ENCODE measurements at places on chromosomes 7 and 10. TPM values are rescaled to one million over a fixed set of nuclear protein-coding genes. Genes with fewer than 3 reads are reported as not detected.

DNA sequence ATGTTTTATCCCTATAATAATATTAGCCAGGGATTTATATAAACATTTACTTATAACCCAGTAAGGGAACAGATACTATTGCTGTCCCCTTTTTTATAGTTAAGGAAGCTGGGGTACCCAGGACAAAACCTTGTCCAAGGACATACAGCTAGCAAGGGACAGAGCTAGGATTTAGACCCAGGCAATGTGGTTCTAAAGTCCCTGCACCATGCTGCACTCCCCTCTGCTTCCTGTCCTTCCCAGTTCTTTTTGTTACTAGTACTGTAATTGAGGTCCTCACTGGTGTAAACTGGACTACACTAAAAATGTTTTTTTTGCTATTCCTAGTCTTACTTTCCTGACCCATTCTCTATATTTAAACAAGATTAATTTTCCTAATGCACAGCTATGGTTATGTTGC lies 16.6 kb downstream of the KLHDC10 start:
- H3K27ac ChIP-seq, result no peak overlapping the region
- H3K27me3 ChIP-seq, result no peaks in the 10 kb centered on the region
- peaks cover 8% of the 10 kb centered on the region for H3K4me1 ChIP-seq
- DNase-seq, result no peak
- no peaks in the 10 kb centered on the region for H3K36me3 ChIP-seq

GRCh38 chr7:151756076-151756731 lies 120.7 kb downstream of the PRKAG2 start:
- H3K27me3 ChIP-seq, result no peaks in the 10 kb centered on the region
- H3K36me3 ChIP-seq, result no peaks in the 10 kb centered on the region
- no peak overlapping the region for H3K4me3 ChIP-seq
- DNase-seq, result peak; percentile 60
- peaks cover 48% of the 10 kb centered on the region for H3K4me1 ChIP-seq

- H3K36me3 ChIP-seq, result no peaks in the 10 kb centered on the region
- H3K4me3 ChIP-seq, result peak within 1 kb of the TSS; percentile 76
- no peak within 1 kb of the TSS for H3K27ac ChIP-seq
- H3K27me3 ChIP-seq, result peaks cover 2% of the 10 kb centered on the region
Observed at GRCh38 chr7:120272701-120273475, at the start of gene KCND2. KCND2 (plus strand) TSS chr7:120273175.

The BAIAP2L1 gene
- 20.4 TPM for total RNA-seq

GRCh38 chr10:18689498-18689897 lies 30.3 kb downstream of the ARL5B start:
- H3K4me3 ChIP-seq, result no peak overlapping the region
- H3K27ac ChIP-seq, result no peak overlapping the region
- H3K4me1 ChIP-seq, result no peaks in the 10 kb centered on the region

DNA sequence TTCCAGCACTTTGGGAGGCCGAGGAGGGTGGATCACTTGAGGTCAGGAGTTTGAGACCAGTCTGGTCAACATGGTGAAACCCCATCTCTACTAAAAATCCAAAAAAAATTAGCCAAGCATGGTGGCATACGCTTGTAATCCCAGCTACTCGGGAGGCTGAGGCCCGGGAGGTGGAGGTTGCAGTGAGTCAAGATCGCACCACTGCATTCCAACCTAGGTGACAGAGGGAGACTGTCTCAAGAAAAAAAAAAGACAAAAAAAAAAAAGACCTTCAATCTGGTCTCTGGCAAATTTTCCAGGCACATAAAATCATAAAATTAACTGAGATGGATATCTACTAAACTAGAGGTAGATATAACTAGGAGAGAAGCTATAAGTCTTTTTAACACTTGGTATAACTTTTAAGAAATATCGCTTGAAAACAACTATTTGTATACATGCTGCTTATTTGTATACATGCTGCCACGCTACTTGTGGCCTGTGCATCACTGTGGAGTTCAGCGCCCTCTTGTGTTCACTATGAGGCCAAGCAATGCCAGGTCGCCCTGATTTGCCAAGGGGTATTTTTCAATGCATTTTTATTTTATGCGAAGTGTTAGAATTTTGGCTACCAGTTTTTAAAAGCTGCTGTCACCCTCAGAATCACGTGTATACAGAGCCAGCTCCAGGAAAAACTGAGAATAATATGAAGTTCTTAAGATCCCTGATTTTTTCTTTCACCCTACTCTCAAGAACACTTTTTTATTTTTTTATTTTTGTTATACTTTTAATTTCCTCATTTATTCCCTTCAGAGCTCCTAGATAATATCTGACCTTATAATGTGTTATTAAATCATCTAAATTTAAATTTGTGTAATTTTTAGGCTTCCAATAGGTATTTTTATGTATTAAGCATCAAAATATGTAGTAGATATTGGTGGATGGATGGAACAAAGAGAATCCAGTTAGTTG lies 26.7 kb downstream of the CYCS start:
- no peak overlapping the region for H3K27ac ChIP-seq
- no peaks in the 10 kb centered on the region for H3K36me3 ChIP-seq
- peak; percentile 42 for DNase-seq
- H3K27me3 ChIP-seq, result no peaks in the 10 kb centered on the region

The C7orf33 gene
- not detected for total RNA-seq

DNA sequence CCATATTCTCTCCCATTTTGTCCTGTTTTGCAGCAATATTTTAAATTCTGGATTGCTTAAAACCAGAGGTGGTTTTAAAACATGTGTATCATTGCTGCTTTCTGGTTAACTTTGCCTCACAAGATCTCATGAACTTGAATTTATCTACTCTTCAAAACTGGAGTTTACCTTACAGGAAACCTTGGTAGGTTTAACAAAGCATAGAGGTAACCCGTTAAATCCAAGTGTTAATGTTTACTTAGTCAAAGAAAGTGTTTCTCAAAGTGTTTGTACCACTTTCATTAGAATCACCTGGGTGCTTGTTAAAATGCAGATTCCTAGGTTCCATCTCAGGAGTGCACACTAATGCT lies 44.0 kb upstream of the VDAC2 start:
- H3K4me3 ChIP-seq, result no peak overlapping the region
- peaks cover 5% of the 10 kb centered on the region for H3K36me3 ChIP-seq
- H3K27me3 ChIP-seq, result no peaks in the 10 kb centered on the region
- peaks cover 3% of the 10 kb centered on the region for H3K4me1 ChIP-seq

GRCh38 chr7:30630986-30631385 lies 36.3 kb downstream of the GARS1 start:
- H3K27me3 ChIP-seq, result no peaks in the 10 kb centered on the region
- H3K27ac ChIP-seq, result no peak overlapping the region
- H3K4me1 ChIP-seq, result no peaks in the 10 kb centered on the region
- no peak for DNase-seq

DNA sequence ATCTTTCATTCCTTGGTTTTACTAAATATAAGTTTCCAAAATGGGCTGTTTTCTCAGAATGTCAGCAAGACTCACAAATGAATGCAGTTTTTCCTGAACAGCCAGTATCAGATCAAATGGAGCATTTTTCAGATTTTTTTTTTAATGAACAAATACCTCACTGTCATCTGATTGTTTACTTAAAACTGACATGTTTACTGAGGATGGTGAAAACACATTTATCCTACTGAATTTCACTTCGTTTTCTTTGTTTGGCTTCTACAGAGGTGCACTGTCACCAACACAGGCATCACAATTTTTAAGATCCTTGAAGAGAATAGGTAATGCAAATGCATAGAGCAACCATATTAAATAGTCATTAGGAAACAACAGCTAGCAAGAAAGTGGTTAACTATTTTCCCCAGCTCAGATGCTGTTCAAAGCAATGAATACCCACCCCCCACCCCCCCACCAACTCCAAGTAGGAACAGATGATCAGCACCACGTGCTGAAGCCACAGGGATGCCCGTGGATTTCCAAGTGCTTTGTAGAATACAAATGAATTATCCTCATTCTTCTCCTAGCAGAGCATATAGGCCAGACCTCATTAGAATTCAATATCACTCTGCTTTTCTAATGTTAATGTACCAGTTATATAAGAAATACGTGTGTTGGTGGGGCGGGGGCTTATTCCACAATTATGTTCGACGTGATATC lies 205.9 kb downstream of the SKAP2 start:
- no peak overlapping the region for H3K4me3 ChIP-seq
- DNase-seq, result no peak
- no peaks in the 10 kb centered on the region for H3K4me1 ChIP-seq
- H3K36me3 ChIP-seq, result no peaks in the 10 kb centered on the region
- peaks cover 53% of the 10 kb centered on the region for H3K27me3 ChIP-seq

GRCh38 chr10:127118034-127118433 lies 78.4 kb downstream of the INSYN2A start:
- H3K36me3 ChIP-seq, result no peaks in the 10 kb centered on the region
- no peaks in the 10 kb centered on the region for H3K4me1 ChIP-seq
- no peak for DNase-seq
- no peaks in the 10 kb centered on the region for H3K27me3 ChIP-seq

GRCh38 chr7:14389595-14389994 lies 400.1 kb upstream of the ETV1 start:
- H3K27ac ChIP-seq, result no peak overlapping the region
- no peaks in the 10 kb centered on the region for H3K27me3 ChIP-seq
- no peak overlapping the region for H3K4me3 ChIP-seq
- no peaks in the 10 kb centered on the region for H3K4me1 ChIP-seq
- no peaks in the 10 kb centered on the region for H3K36me3 ChIP-seq

The FAM13C gene
- total RNA-seq, result 8.7 TPM

DNA sequence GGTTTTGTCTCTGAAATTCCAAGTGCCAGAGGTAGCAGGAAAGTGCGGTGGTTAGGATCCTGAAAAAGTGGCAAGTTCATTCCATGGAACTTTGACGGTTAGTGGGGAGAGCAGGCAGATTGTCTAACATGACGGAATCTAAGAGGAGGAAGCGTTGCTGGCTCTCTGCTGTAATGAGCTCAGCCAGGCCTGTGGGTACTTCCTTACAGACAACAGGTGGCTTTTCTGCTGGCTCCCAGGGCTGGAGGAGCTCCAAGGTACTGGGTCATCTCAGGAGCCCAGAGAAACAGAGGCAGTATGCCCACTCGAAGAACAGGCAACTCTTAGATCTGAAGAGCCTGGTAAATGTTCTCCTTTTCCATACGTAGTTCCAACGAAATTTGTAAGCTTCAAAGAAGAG lies 3.1 kb upstream of the AIFM2 start:
- no peaks in the 10 kb centered on the region for H3K27me3 ChIP-seq
- H3K36me3 ChIP-seq, result peaks cover 3% of the 10 kb centered on the region
- H3K4me3 ChIP-seq, result no peak overlapping the region
- DNase-seq, result no peak

- no peak overlapping the region for H3K27ac ChIP-seq
- no peak for DNase-seq
- no peaks in the 10 kb centered on the region for H3K4me1 ChIP-seq
- H3K27me3 ChIP-seq, result no peaks in the 10 kb centered on the region
- no peak overlapping the region for H3K4me3 ChIP-seq
Observed at GRCh38 chr10:116336866-116337265, 12.6 kb downstream of the CCDC172 start.

DNA sequence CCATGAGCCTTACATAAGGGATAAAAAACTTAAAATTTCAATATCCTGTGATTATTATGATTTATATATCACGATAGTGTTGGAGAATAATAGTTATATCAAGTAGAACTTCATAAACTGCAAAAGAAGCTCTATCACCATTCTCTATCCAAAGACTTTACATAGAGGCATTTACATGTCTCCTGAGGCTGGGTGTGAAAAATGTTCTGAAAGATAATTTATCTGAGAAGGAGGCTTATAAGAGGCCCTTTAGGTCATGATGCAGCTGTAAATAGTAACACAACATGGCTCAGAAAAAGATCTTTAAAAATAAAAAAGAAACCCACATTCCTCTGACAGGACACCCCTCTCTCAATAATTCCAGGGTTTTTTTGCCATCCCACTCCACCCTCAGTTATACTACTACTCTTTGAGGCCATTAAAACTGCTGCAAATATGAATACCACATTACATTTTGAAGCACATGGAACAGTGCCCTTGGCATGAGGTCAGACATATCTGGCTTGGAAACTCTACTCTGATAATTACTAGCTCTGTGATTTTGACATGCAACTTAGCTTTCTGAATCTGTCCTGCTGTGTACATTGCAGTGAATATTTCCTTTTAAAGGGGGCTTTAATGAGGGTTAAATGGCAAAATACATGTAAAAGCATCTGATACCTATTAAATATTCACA lies 55.5 kb downstream of the SLC16A12 start:
- H3K27me3 ChIP-seq, result no peaks in the 10 kb centered on the region
- H3K4me3 ChIP-seq, result no peak overlapping the region
- no peak for DNase-seq

GRCh38 chr10:19904202-19904661 lies 88.0 kb downstream of the PLXDC2 start:
- H3K4me3 ChIP-seq, result no peak overlapping the region
- H3K36me3 ChIP-seq, result no peaks in the 10 kb centered on the region
- H3K27me3 ChIP-seq, result no peaks in the 10 kb centered on the region

The TAS2R39 gene
- not detected for total RNA-seq

DNA sequence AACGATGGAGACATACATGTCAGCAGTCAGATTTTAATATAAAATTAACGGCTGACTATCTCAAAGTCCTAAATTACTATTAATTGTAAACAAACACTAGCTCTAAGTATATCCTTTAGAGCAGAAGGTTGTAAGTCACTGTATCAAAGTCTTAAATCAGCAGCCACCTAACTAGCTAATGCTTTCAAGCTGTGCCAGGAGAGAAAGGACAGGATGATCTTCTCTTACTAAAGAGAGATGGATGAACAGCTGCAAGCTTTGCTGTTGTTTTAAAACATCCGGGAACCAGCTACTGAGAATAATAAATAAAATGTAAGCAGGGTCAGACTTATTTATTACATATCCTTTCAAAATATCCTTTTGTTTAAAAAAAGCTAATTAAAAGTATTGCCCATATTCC lies 24.0 kb upstream of the ABLIM1 start:
- no peak for DNase-seq
- no peak overlapping the region for H3K27ac ChIP-seq
- H3K36me3 ChIP-seq, result no peaks in the 10 kb centered on the region
- H3K4me1 ChIP-seq, result peaks cover 43% of the 10 kb centered on the region
- no peak overlapping the region for H3K4me3 ChIP-seq
- no peaks in the 10 kb centered on the region for H3K27me3 ChIP-seq

DNA sequence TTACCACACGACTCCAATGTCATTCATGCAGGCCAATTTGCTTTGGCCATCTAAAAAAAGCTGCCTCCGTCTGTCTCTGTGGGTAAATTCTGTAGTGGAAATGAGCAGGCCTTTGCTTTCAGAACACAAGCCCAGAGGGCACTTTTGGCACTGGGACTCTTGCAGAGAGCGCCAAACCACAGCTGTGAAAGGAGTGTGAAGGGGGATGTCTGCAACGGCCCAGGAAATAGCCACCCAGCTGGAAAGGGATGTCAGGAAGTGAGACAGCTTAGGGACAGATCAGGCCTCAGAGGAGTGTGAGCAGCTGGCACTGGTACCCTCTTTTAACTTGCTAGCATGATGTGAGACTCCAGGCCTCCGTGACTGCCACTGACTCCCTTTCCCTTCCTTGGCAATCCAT lies 152.4 kb downstream of the DKK1 start:
- no peak for DNase-seq
- H3K4me3 ChIP-seq, result no peak overlapping the region
- H3K4me1 ChIP-seq, result no peaks in the 10 kb centered on the region

The GSAP gene
- total RNA-seq, result 4.1 TPM

The GATA3 gene
- total RNA-seq, result 17.6 TPM

GRCh38 chr10:91163269-91163868 lies 57.1 kb upstream of the PCGF5 start:
- H3K4me3 ChIP-seq, result peak overlapping the region; percentile 71
- H3K36me3 ChIP-seq, result no peaks in the 10 kb centered on the region
- H3K27ac ChIP-seq, result peak overlapping the region; percentile 79
- no peaks in the 10 kb centered on the region for H3K4me1 ChIP-seq
- peak; percentile 47 for DNase-seq
- no peaks in the 10 kb centered on the region for H3K27me3 ChIP-seq

The TEX47 gene
- not detected for total RNA-seq
